ENCODE measurements at places on chromosomes 11 and 22. TPM values are rescaled to one million over a fixed set of nuclear protein-coding genes. Genes with fewer than 3 reads are reported as not detected.

DNA sequence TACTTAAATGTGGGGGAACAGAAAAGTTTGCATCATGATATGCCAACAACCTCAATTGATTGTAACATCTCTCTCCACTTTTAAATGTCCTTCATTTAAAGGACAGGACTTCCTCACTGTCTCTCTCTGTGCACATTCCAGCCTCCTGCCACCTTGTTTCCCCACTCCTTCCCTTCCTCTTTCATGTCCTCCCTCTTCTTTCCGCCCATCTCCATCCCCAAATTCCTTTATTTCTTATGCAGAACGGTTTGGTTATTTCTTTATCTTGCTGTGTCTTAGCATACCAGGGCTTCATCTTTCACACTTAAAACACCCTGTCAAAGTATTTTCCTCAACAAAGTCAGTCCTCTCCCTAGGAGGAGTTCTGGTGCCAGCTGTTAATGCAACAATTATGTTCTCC, 293.8 kb downstream of the NXPE2 start:
- no peak for ATAC-seq

- ATAC-seq = peak; percentile 29
Observed at GRCh38 chr11:12215181-12215593, 104.8 kb downstream of the MICAL2 start.

- ATAC-seq = peak; percentile 22
Observed at GRCh38 chr11:20991471-20991870, 322.1 kb downstream of the NELL1 start.

- ATAC-seq = no peak
Observed at GRCh38 chr11:76152086-76152681, 54.1 kb downstream of the WNT11 start.

CAPN5 gene
- total RNA-seq = 25.1 TPM

- ATAC-seq = no peak
Observed at GRCh38 chr11:24861440-24861839, 364.6 kb downstream of the LUZP2 start.

TP53I11 gene
- total RNA-seq = 7.5 TPM

GRCh38 chr22:32024796-32025195, 18.3 kb upstream of the SLC5A1 start:
- ATAC-seq = no peak

Measured in motor neuron (in vitro differentiated cells).